Activated CD8-positive, alpha-beta memory T cell treated with anti-CD3 and anti-CD28 coated beads for 1 hour (primary cell): ENCODE measurements at places on chromosomes 1 and 21.

DNA sequence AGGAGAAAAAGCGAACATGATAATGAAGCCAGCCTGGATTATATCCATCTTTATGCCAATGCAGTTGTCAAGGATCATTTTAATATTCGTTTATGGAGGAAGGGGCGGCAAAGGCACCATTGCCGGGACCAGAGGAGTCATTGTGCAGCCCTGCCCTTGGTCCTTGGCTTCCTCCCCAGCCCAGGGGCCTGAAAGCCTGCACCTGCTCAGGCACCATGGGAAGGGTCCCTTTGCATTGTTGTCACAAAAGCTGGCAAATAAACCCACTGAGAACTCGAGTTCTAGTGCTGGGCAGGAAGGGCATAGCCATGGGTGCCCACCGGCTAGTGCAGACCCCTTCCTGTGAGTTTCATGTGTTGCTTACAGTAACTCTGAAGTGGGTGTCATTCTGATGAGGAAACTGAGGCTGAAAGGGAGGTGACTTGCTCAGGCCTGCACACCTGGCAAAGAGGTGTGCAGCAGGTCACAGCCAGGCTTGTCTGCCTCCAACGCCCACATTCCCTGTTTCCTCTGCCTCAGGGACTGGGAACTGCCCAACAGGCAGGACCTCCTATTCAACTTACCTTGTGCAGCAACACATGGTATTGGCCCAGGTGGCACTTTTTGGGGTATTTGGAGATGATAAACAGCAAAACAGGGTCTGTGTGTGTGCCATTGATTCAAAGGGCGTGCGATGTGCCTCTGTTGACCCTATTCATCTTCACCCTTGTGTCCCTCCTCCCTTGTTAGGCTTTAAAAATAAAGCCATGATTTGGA is 84.6 kb downstream of the MAN1C1 start:
- DNase-seq: no peak

DNA sequence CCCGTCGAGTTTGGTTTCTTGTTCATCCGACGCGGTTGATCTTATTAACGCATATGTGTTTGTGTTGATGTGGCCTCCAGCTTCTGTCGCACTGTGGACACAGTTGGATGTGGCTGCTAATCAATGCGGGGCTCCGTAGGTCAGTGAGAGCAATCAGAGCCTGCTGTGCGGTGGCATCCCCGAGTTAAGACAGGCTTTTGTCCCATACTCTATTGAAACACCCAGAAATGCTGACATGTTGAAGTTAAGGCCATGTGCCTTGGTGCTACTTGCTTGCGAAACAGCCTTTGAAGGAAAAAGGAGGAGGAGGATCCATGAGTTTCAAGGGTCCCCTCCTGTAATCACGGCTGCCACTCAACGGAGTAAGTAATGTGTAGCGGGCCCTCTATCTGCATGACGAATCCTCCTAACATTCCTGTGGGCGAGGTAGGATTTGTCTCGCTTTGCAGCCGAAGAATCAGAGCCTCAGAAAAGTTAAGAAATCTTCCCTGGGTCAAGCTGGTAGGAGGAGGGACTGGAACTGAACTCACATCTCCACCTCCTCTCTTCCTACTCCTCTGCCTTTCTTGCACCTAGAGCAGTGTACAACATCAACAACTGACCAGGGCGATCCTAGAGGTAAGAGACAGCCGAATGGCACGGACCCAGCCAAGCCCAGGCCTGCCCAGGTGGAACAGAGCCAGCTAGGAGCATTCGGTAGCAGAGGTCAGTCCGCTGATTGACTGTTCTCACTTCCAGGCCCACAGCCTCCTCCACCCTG is 19.5 kb downstream of the PDE9A start:
- DNase-seq: no peak

DNA sequence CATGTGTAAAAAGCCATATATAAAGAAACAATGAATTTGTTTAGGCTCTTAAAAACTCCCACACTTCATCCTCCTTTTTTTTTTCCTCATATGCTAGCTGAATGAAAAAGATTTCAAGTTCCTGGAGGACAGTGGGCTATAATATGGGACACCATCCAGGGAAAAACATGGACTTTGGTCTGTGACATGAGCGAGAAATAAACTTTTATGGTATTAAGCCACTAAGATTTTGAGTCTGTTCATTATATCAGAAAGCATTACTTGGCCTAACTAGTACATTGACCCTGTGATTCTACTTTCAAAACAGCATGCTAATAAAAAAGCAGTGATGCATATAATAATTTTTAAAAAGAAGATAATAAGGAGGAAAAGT is 392.3 kb upstream of the CAMK1G start:
- no peak for DNase-seq

- DNase-seq: no peak
Observed at GRCh38 chr1:89806616-89807015, 14.2 kb upstream of the LRRC8D start.

GRCh38 chr1:93615582-93616150 is 66.0 kb downstream of the BCAR3 start:
- no peak for DNase-seq

- no peak for DNase-seq
Observed at GRCh38 chr1:84855168-84855567, 37.8 kb downstream of the LPAR3 start.

DNA sequence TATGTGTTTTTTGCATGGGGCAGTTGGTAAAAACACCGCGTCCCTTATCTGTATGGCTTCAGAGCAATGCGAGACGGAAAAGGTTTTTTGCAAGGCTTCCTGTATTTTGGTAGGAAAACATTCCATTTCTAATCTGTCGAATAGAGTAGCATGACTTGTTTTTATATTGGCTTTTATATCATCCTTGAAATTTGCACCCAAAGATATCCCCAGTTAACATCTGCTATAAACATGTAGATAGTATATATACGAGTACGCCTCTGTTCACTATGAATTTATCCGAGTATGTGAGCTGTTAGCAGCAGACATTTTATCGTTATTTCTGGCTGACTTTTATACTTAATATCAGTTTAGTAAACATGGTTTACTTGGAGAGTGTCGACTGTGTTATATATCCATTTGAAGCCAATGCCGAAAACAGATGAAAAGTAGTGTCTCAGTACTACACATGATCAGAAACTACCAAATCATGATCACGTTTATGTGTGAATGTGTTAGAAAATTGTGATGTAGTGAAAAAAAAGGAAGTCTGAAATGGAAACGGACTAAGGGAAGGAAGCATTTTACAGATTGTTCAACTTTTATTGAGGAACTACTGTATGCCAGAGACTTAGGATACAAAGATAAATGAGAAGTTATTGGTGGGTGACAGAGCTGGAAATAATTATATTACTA is 1.0 kb downstream of the LEPR start:
- DNase-seq: no peak

DNA sequence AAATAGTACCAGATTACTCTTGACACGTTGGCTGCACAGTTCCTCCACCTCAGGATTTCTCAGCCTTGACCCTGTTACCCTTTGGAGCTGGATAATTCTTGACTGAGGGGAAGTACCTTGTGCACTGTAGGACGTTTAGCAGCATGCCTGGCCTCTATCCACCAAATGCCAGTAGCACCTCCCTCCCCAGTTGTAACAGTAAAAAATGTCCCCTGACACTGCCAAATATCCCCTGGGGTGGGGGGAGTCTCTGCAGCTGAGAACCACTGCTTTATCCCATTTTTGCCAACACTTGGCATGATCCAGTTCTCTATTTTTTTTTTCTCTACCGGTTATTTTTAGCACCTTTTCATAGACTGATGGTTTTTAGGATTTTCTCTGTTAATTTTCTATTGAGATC is 34.0 kb downstream of the C1orf198 start:
- no peak for DNase-seq

GRCh38 chr1:247904122-247904521 is 8.7 kb downstream of the OR2W3 start:
- DNase-seq: no peak

GRCh38 chr21:39568361-39568760 is 44.4 kb upstream of the B3GALT5 start:
- DNase-seq: no peak

- DNase-seq: no peak
Observed at GRCh38 chr1:211640301-211640630, 35.2 kb downstream of the NEK2 start.

- no peak for DNase-seq
Observed at GRCh38 chr1:153624965-153625611, 2.2 kb downstream of the S100A13 start.

- no peak for DNase-seq
Observed at GRCh38 chr1:218030846-218031245, 254.2 kb upstream of the RRP15 start.

DNA sequence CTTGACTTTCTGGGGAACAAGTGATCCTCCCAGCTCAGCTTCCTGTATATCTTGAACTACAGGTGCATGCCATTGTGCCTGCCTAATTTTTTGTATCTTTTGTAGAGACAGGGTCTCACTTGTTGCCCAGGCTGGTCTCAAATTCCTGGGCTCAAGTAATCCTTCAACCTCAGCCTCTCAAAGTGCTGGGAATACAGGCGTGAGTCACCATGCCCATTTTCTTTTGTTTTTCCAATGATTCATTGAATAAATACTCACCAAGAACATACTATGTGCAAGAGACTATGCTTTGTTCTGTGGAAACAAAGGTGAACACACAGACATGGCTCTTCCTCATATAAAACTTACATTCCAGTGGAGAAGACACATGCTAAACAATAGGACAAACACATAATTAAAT is 407.8 kb upstream of the DAB1 start:
- DNase-seq: no peak

- no peak for DNase-seq
Observed at GRCh38 chr1:212951126-212951946, 995 bp downstream of the VASH2 start.

GRCh38 chr21:45724345-45724961 is 80.9 kb downstream of the PCBP3 start:
- DNase-seq: no peak

DNA sequence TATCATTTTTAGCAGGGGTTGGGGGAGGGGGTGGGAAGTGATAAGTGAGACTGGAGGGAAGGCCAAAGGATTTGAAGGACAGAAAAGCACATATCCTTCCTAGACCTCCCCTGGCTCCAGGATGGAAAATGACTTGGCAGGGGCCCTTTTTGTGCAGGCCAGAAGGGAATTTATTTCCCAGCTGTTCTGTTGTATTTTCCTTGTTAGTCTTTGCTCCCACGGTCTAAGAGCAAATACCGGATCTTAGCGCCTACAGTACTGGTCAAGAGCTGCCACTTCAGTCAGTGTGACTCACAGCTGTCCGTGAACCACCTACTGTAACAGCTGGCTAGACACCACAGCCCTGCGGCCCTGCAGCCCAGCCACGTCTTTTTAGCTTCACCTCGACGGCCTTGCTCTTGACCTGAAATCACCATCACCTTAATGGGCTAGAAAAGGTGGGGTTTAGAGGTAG is 51.0 kb upstream of the ERRFI1 start:
- DNase-seq: no peak

DNA sequence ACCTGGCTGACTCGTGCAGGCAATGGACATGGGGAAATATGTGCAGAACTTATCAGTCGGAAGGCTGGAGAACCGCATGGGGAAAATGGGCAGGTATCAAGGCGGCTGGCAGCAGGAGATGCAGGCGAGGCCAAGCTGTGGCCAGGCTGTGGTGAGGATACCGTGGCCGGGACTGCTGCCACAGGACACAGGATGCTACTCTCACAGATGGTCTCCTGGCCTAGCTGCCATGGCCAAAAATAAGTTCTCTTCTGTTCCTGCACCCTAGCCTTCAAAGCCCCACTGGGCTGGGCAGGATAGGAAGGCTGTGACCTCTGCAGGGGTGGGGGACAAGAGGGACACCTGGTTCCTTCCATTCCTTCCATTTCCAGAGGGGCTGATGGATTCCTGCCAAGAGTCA is 26.4 kb downstream of the TEX35 start:
- DNase-seq: no peak

DNA sequence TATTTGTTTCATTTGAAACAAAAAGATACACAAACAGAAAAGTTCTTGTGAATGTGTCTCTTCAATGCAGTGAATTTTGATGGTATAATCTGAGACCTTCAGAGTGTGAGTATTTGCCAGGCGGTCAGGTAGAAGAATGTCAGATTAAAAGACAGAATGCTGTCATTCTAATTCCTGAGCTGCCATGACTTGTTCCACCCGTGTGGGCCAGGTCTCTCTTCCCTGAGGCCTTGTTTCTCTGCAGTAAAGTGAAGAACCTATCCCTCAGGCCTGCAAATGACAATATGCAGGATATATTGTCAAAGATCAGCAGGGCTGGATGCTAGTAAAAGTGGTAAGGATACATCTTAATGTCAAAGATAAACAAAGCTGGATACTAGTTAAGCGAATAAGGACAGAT is 111.4 kb downstream of the ZP4 start:
- DNase-seq: no peak

GRCh38 chr21:34126269-34126668 is 52.9 kb downstream of the MRPS6 start:
- no peak for DNase-seq
